ENCODE measurements at places on chromosomes 6 and 20.

GRCh38 chr6:154485815-154486214 is 24.7 kb downstream of the CNKSR3 start:
- no peak for DNase-seq

- DNase-seq: no peak
Observed at GRCh38 chr6:73743556-73743955, 47.6 kb downstream of the CD109 start.

GRCh38 chr20:20993372-20993771 is 112.8 kb downstream of the LINC00237 start:
- no peak for DNase-seq

DNA sequence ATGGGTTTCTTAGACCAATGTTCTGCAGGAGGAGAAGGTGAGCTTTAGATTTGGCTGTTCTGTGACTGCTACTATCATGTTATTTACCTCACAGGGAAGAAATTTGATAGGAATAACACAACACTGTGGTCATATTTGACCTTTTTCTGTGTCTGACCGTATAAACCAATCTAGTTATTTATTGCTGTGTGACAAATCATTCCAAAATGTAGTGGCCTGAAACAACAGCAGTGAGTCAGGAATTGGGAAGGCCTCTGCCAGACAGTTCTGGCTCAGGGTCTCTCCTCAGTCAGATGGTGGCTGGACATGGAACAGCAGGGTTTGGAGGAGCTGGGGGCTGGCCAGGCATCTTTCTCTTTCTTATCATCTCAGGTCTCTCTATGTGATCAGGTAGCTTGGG is 33.0 kb downstream of the RIPOR2 start:
- no peak for DNase-seq

- no peak for DNase-seq
Observed at GRCh38 chr6:17280552-17281090, 540 bp upstream of the RBM24 start.

DNA sequence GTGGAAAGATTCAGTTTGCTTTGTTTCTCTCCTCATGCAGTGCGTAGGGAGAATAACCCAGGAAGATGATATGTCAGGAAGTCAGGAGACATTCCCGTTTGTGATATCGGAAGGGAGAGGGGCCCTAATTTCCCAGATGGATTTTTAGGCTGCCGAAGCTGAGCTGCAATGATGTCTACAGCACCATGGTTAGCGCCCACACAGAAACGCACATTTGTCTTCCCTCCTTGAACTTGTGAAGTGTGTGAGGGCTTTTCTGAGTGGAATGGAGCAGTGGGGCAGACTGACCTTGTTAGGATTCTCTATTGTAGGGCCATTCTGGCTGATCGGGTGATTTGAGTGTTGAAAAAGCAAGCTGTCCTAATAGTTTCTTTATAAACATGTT is 191.3 kb upstream of the ARG1 start:
- no peak for DNase-seq

GRCh38 chr6:36357872-36358225 is 21.2 kb upstream of the BNIP5 start:
- no peak for DNase-seq

GRCh38 chr20:21569586-21569985 is 55.7 kb upstream of the NKX2-2 start:
- DNase-seq: no peak

DNA sequence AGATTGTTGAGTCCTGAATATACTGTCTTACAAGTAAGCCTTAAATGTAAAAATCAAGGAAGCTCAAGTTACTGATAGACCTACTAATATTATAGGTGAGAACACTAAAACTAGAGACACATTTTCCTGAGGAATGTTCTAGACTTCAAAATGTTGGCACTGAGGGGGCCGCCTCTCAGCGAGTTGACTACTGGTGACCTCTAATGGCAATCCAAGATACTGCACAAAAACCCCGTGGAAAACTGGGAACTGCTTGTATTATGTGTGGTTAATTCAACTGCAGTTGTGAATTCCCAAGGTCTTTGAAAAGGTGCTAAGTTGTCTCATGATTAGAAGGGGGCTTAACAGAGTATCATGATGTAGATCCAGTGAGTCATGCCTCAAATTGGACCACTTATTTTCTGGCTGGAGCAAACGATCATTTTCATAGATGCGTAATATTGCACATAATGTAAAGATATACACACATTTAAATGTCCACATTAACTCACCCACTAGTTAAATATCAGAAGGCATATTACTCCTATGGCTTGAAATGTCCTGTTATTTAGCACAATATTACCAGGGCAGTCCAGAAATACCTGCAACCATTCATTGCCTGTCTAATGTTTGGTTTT is 336.2 kb downstream of the FOXA2 start:
- no peak for DNase-seq

DNA sequence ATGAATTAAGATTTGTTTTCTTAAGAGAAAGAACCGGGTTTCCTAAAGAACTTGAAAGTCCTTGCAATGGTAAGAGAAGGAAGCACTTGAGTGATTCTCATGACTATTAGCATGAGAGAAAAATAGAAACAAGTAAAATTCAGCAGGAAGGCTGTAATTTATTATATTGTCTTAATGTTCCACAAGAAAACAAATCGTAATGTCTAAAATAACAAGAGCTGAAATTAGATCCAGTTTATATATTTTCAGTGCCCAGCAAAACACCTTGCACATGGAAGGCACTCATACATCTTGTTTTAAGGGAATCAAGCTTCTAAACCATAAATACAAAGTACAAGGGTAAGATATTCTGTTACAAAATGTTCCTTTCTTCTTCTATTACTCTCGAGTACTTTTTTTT is 229.4 kb upstream of the PLN start:
- DNase-seq: no peak

DNA sequence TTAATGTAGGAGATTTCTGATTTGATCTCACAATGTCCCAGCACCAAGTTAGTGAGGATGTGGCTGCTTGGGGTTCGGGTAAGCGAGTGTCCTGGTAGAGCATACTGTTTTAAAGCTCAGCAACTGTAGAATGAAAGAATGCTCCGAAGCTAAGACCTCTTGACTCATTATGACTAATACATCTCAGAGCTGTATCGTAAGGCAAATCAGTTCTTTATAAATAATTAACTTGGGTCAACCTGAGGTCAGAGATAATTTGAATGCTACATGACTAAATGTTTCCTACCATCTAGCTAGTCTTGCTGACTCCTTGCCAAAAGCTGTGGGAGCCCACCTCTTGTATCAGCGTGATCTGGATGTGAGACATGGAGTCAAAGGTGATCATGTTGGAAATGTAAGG is 128.8 kb upstream of the PDE7B start:
- DNase-seq: no peak

DNA sequence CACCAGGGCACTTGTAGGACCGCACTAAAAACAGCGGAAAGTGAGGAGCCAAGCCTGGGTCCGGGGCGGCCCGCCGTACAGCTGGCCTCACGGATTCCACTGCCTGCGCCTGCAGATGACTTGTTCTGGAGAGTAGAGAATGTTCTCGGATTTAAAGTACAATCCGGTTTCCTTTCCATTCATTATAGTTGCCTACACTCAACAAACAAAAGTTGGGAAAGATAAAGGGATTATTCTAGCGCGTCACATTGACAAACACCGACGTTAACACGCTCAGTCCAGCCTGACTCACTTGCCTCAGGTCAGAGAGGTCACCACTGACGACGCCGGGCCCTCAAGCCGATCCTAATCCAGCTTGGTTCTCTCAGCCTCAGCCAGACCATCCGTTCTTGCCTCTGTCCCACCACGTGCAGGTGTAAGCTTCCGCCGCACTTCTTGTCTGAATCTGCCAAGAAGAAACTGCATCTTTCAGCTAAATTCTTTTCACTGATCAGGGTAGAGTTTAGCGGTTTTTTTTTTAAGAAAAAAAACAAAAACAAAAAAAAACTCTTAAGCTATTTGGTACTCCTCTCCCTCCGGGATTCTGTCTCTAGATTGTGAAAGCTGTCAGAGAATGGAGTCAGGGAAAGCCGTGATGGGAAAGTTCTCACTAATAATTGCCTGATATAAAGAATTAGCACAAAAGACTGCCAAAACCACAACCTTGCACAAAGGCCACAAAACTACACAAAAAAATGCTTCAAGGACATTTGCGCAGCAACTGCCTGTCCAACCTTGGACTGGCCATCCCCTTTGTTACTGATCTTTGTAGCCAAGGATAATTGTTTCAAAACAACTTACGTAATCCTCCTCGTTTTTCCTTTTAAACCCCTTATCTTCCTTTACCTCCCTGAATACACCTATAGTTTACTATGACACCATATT is 1.1 kb upstream of the PHF10 start:
- no peak for DNase-seq

GRCh38 chr6:22575190-22575589 is 5.8 kb downstream of the HDGFL1 start:
- no peak for DNase-seq

DNA sequence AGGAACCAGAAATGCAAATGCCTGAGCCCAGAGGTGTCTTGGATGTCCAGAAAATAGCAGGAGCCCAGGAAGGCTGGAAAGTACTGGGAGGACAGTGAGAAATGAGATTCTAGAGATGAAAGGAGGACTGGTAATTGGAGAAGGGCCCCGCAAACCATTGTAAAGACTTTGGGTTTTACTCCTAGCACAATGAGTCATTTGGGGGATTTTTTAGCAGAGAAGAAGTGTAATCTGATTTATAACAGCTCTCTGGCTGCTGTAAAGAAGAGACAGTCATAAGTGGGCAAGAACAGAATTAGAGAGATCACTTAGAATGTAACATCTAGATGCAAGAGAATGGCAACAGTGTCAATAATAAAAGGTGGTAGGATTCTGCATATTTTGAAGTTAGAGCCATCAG is 40.2 kb downstream of the SLC35F1 start:
- no peak for DNase-seq

GRCh38 chr6:7954477-7955200 is 44.1 kb upstream of the TXNDC5 start:
- no peak for DNase-seq

DNA sequence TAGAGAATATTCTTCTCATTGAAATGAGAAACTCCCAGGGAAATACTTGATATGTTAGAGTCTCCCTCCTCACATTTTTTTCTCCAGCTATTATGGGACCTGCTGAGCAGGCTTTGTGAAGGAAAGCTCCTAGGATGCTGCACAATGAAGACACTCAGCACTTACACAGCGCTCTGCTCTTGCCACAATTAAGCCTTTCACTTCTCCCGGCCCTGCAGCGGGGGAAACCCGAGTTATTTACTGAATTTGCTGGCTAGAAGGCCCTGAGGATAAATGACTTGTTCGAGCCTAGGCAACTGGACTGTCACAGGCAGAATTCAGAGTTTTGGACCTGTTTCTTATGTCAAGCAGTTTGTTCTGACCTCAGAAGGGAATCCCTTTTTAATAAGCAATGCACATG is 102.0 kb downstream of the MAP3K7 start:
- DNase-seq: no peak

- no peak for DNase-seq
Observed at GRCh38 chr20:10550204-10551118, 115.4 kb downstream of the SLX4IP start.

DNA sequence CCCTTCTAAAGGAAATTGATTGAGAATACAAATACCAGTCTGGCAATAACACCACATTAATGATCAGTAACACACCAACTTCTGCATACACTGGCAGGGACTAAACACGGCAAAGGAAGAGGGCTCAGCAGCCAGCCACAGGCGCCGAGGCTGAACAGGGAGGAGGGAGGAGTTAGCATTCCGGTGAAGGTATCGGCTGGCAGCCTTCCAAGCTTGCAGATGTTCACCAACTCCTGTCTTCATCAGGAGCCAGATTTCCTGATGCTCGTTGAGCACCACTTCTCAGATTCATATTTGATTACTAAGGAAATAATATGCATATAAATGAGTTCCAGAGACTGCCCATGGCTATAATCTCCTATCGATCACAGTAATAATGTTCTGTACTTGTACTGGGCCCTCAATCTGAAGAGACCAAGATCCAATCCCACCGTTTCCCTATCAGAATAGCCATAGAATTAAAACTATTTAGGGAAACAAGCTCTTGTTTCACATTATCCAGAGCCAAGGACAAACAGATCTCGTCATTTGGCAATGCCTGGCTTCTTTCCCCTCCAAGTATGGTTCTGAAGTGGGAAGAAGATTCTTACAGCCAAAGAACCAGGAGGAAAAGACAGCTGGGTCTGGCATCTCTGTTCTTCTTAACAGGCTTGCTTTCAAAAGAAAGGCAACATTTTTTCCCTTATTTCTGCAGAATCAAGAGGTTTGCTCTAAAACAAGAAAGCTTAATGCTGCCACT is 42.2 kb downstream of the GFOD1 start:
- no peak for DNase-seq

DNA sequence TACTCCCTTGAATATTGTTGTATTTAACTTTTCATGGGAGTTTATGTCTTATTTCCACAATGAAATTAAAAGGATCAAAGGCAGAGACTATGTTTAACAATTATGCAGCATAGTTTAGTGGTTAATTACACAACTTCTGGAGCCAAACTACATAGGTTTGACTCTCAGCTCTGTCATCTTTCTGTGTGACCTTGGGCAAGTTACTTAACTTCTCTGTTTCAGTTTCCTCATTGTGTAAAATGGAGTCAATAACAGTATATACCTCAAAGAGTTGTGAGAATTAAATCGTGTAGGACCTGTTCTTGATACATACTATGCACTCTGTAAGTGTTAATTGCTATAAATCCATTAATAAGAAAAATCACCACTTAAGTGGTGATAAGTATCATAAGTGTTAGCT is 48.3 kb downstream of the BTBD9 start:
- DNase-seq: no peak

GRCh38 chr6:53279293-53279692 is 69.5 kb downstream of the ELOVL5 start:
- DNase-seq: no peak

DNA sequence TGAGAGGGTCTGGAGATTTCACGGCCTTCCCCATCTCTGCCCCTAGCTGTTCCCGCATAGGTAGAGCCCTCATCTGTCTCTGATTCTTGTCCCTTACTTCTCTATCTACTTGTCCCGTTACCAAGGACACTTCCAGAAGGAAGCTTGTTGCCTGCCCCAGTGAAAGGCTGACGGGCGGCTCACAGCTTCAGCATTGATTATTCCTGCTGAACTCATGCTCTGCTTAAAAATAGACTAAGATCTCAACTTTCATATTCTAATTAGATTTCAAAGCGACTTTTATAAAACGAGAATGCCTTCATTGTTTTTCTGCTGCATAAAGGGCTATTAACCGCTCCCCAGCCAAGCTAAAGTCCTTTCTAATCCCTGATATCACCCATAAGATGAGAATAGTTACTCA is 31.1 kb upstream of the MAFB start:
- no peak for DNase-seq

DNA sequence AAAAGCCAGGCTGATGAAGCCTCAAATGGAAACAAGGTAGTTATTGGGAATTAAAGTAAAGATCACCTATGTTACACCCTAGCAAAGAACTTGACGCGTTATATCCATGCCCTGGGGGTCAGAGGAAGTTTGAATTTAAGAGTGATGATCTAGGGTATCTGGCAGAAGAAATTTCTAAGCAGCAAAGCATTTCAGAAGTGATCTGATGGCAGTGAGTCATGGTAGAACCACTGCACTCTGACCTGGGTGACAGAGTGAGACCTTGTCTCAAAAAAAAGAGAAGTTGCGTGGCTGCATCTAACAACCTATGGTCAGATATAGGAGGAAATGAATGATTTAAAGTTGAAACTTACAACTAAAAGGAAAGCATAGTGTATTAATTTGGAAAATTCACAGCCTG is 45.2 kb downstream of the SCP2D1 start:
- no peak for DNase-seq
